H4 (cell line): ENCODE measurements at places on chromosomes 7 and 10.

DNA sequence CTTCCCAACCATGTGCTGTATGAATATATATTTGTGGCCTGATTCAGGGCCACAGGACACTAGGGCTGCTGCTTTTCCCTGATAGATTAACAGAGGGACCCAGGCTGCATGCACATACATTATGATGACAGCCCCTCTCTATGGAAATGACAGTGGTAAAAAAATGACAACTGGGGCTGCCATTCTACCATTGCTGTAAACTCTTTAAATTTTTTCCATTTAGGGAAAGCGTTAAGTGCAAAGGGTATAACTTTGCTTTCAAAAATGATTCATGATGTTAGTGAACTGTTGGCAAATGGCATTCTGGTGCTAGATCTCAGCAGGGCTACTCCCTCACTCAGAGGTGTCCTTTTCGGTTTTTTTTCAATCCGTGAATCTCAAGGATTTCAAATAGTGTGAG lies 4.2 kb downstream of the CTBP2 start:
- no peak for DNase-seq

GRCh38 chr10:28987555-28988320 lies 301.1 kb upstream of the LYZL1 start:
- no peak for DNase-seq

GRCh38 chr10:132096223-132096622 lies 30.5 kb downstream of the JAKMIP3 start:
- peak; percentile 89 for DNase-seq

GRCh38 chr7:14389181-14389591 lies 399.7 kb upstream of the ETV1 start:
- DNase-seq: no peak

DNA sequence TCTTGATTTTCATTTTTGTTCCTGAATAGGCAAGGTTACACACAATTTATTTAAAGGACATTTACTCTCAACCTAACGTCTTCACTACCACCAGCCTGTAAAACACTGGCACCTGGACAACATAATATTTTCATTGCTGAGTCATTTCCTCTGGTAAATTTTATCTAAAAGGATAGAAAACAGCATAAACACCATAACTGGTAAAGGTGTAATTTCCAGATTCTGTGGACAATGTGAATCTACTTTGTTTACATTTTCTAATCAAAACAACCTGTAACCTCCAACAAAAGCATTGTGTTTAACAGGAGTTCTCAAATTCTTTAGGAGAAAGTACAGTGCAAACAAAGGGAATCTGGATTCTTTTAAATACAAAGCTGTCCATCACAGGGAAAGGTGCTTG lies 472.0 kb upstream of the AKR1E2 start:
- peak; percentile 10 for DNase-seq
